ENCODE measurements at places on chromosomes 2 and 18. TPM values are rescaled to one million over a fixed set of nuclear protein-coding genes. Genes with fewer than 3 reads are reported as not detected.

Gene EML6
- total RNA-seq: 1.1 TPM

Gene VWA3B
- not detected for total RNA-seq

GRCh38 chr2:37666772-37667171 lies 4.7 kb downstream of the CDC42EP3 start:
- DNase-seq: no peak

DNA sequence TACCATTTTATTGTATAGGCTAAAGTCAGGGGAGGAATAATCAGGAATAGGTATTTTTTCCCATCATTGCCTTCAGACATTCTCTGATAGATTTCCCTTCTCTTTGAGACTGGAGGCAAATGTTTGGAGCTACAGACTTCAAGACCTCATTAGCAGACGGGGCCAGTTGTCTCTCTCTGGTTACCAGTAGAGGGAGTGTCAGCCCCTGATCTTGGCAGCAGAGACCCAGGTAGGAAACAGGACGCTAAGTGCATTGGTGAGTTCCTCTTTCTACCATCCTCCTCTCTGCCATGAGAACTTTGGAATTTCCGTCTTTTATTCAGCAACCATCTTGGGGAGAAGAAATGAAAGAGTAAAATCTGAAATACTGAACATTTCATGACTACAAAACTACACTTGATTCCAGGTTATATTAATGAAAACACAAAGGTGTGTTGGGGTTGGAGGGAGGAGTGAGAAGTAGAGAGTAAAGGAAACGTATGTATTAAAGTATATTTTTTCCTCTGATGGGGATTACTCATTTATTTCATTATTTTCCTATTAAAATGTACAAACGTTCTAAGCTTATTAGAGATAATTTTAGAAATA lies 186.2 kb upstream of the GCFC2 start:
- DNase-seq: no peak
